ENCODE measurements at places on chromosomes 1 and 21.
A peak's percentile ranks its signal among the peaks of the same experiment; 100 is the strongest.

DNA sequence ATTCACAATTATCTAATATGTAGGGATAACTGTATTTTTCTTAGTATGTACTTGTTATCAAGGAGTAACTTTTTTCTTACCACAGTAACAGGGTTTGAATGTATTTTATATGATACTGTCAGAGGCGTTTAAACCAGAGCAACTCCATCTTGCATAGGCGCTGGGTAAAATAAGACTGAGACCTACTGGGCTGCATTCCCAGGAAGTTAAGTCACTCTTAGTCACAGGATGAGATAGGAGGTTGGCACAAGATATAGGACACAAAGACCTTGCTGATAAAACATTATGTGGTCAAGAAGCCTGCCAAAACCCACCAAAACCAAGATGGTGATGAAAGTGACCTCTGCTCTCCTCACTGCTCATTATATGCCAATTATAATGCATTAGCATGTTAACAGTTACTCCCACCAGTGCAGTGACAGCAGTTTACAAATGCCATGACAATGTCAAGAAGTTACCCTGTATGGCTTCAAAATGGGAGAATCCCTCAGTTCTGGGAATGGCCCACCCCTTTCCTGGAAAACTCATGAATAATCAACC is 64.8 kb downstream of the RPE65 start:
- peaks cover 18% of the 10 kb centered on the region for H3K4me1 ChIP-seq
- H3K36me3 ChIP-seq: no peaks in the 10 kb centered on the region
- no peaks in the 10 kb centered on the region for H3K27me3 ChIP-seq
- no peak for DNase-seq
- no peak overlapping the region for H3K4me3 ChIP-seq

- H3K27ac ChIP-seq: no peak overlapping the region
- no peak for DNase-seq
- H3K27me3 ChIP-seq: no peaks in the 10 kb centered on the region
- H3K36me3 ChIP-seq: no peaks in the 10 kb centered on the region
- no peak overlapping the region for H3K4me3 ChIP-seq
Measured at GRCh38 chr1:187078321-187078720, 249.6 kb downstream of the PLA2G4A start.

DNA sequence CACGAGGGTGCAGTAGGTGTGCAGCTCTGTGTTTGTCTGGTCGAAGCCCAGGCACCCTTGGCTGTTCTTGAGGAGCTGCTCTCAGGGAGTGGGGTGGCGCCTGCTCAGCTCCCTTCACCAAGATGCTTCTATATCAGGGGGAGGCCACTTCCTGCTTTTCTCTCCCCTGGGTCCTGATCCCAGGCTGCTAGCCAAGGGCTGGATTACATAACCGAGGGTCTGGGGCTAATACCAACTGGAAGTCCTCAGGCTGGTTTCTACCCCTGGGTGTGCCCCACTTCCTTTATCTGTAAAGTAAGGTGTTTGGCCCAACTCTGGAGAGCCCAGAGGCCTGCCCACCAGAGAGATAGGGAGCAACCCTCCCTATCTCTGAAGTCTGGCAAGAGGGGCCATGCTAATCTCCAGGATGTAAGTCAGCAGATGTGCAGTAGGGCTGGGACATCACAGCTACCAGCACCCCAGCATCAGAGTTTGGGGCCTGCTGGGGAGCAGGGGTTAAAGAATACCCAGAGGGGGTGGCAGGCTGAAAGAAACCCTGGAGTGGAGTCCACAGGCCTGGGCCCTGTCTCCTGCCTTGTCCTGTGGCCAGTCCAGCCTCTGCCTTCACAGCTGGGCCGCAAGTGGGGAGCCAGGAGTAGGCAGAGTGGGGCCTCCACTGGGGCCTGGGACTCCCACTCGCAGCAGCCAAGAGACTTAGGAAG is 2.1 kb downstream of the SELENBP1 start:
- peak overlapping the region; percentile 69 for H3K4me3 ChIP-seq
- DNase-seq: peak; percentile 68
- H3K4me1 ChIP-seq: peaks cover 64% of the 10 kb centered on the region
- H3K36me3 ChIP-seq: peaks cover 24% of the 10 kb centered on the region
- peak overlapping the region; percentile 89 for H3K27ac ChIP-seq

DNA sequence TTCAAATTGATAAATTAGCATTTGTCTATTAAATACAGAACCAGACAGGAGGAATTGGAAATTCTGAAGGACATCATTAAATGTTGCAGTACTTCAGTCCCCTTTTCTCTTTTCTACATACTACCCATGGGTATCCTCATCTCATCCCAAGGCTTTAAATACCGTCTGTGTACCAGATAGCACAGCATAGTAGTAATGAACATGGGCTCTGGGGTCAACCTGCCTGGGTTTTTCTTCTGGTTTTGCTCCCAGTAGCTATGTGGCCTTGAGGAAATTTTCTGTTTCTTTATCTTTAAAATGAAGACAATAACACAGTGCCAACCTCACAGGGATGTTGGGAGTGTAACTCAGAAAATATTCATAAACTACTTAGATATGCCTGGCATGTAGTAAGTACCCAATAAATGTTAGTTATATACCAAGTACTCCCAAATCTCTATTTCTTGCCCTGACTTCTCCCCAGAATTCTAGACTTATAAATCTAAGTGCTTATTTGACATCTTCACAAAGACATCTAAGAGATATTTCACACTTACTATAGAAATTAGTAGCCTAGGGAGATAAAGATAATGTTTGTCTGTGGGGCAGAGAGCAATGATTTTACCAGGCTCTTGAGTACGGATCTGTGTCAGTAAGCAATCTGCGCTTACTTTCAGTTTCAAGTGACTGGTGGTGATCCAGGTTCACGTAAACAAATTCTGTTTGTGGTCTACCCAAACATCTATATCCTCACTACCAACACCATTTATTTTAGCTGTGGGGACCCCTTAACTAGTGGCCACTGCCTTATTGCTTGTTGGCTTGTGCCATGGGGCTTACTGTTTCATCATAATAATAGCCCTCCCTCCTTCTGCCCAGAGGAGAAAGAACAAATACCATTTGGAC is 37.3 kb downstream of the VANGL2 start:
- H3K27ac ChIP-seq: peak overlapping the region; percentile 33
- no peaks in the 10 kb centered on the region for H3K36me3 ChIP-seq
- DNase-seq: no peak
- no peaks in the 10 kb centered on the region for H3K4me1 ChIP-seq

GRCh38 chr1:153572569-153573015 is 6.9 kb upstream of the S100A2 start:
- no peaks in the 10 kb centered on the region for H3K36me3 ChIP-seq
- H3K27me3 ChIP-seq: no peaks in the 10 kb centered on the region
- peak; percentile 72 for DNase-seq

GRCh38 chr1:165052431-165052830 is 304.1 kb downstream of the LMX1A start:
- DNase-seq: no peak
- H3K36me3 ChIP-seq: no peaks in the 10 kb centered on the region
- H3K27me3 ChIP-seq: peaks cover 10% of the 10 kb centered on the region
- H3K4me1 ChIP-seq: no peaks in the 10 kb centered on the region
- H3K4me3 ChIP-seq: no peak overlapping the region
- H3K27ac ChIP-seq: no peak overlapping the region

DNA sequence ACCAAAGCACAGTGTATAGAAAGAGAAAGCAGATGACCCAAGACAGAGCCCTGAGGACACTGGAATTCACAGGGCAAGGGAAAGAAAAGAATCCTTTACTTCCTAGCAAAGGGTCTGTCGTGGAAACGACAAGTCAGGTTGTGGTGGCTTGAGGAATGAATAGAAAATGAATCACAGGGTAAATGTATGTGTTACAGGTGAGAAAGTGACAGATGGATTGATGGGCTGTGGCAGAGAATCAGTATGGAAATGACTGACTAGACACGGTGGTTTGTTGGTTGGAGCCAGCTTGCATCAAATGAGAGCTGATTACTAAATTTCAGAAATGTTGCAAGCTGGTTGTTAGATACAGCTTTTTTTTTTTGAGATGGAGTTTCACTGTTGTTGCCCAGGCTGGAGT is 46.9 kb downstream of the PTP4A2 start:
- no peaks in the 10 kb centered on the region for H3K27me3 ChIP-seq
- no peaks in the 10 kb centered on the region for H3K4me1 ChIP-seq

- H3K27ac ChIP-seq: peak overlapping the region; percentile 89
- H3K36me3 ChIP-seq: no peaks in the 10 kb centered on the region
- H3K4me3 ChIP-seq: peak overlapping the region; percentile 78
- DNase-seq: no peak
- H3K4me1 ChIP-seq: peaks cover 60% of the 10 kb centered on the region
Measured at GRCh38 chr1:2228694-2229036, 546 bp downstream of the SKI start.

DNA sequence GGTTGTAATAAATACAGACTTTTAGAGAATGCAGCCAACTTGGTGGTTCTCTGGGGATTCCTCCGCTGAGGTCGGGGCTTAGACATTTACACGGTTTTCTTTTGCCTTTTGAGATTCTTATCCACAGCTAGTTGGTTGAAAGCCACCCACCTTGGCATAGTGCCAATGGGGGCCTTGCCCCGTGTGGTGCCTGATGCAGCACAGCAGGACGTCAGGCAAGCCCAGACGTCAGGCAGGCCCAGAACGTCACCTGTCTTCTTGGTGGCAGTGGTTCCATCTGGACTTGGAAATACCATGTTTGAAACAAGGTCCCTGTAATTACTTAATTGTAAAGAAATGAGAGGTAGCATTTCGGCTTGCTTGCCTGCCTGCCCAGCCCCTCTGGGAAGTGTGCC is 78.5 kb downstream of the GALNT2 start:
- H3K4me3 ChIP-seq: no peak overlapping the region
- H3K27me3 ChIP-seq: no peaks in the 10 kb centered on the region
- peak overlapping the region; percentile 43 for H3K27ac ChIP-seq
- no peak for DNase-seq
- peaks cover 82% of the 10 kb centered on the region for H3K4me1 ChIP-seq

GRCh38 chr1:203536575-203536974 is 42.6 kb downstream of the OPTC start:
- H3K4me3 ChIP-seq: no peak overlapping the region
- H3K27me3 ChIP-seq: no peaks in the 10 kb centered on the region
- no peak overlapping the region for H3K27ac ChIP-seq
- no peaks in the 10 kb centered on the region for H3K36me3 ChIP-seq
- DNase-seq: no peak
- H3K4me1 ChIP-seq: peaks cover 24% of the 10 kb centered on the region
